ENCODE measurements at places on chromosomes 13 and 19. TPM values are rescaled to one million over a fixed set of nuclear protein-coding genes. Genes with fewer than 3 reads are reported as not detected.
A peak's percentile ranks its signal among the peaks of the same experiment; 100 is the strongest.

MAB21L1 gene
- total RNA-seq = 0.32 TPM

- no peak for DNase-seq
These were observed 500 bp downstream of the AP3D1 start for GRCh38 chr19:2150794-2151338.

DNA sequence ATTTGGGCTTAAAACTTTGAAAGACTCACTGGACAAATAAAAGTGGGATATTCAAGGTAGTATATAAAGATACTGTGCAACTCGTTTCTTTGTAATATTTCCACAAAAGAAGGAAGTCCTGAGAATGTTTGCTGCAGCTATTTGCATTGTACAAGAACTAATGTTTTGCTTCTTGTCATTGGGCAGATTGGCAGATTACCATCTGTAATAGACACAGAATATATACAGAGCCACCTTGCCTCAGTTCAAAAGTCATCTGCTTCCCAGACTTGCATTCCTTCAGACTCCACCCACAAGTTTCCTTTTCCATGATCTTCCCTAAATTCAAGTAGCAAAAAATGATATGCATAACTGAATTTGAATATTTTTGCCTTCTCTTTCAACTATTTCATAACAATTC, 145.1 kb downstream of the EFNB2 start:
- no peak for DNase-seq

DNA sequence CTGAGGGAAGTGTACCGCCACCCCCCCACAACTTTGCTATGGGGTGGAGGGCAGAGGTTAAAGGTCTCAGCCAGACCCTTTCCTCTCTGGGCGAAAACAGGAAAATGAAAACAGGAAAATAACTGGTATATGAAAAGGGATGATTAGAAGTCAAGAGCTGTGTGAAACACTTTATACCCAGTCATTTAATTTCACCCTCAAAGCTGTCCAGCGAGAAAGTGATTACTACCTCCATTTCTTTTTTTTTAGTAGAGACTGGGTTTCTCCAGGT, 575 bp upstream of the PHLDB3 start:
- no peak for DNase-seq

- DNase-seq = no peak
These were observed 23.9 kb upstream of the URAD start for GRCh38 chr13:28012383-28012782.

GRCh38 chr19:44767295-44768180, 10.2 kb upstream of the CBLC start:
- DNase-seq = no peak

NANOS3 gene
- not detected for total RNA-seq

DNA sequence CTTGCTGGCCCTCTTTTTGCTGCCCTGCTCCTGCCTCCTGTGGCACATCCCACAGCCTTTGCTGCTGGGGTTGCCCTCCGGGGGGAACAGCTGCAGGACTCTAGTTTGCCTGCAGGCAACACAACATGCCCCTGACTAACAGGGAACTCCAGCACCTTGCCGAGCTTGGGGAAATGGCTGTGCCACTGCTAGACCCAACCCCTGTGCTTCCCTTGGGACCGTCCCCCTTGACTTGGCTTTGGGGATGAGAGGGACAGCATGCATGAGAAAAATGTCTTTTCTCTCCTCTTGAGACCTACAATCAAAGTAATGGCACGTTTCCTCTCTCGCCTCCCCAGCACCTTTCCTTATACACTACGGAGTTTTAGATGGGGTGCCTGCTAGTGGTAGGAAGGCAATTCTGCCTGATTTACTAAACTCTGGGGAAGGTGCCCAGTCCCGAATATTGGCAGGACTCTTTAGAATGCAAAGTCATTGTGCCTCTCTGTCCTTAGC, 12.4 kb upstream of the VWA8 start:
- DNase-seq = no peak

SMIM24 gene
- total RNA-seq = not detected

DNA sequence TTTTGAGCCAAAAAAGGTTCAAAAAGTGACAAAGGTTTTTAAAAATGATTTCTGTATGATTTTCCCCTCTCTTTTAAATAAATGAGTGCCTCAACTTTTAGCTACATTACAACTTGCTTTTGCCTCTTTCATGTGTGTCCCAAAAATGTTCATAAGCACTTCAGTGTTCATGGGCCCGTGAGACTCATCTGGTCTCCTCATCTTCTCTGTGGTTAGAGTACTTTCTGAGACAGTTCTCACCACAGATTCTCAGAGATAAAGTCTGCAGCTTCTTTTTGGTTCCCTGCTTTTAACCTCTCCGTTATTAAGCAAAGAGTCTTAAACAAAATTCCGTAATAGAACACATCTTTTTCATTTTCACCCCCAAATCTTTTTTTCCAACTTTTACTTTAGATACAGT, 156.9 kb downstream of the DLEU7 start:
- DNase-seq = no peak

DNA sequence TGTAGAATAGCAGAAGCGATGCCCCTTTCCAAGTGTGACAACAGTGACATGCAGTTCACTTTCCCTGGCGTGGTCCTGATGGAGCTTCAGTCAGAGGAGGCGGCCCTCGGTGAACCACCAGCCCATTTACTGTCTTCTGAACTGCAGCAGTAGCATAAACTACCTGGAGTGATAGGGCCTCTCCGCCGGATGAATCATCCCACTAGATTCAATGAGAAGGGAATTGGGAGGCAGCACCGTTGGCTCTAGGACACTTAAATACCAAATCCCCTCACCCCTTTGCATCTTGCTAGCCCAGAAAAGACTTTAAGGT, 112.8 kb upstream of the GPR12 start:
- no peak for DNase-seq

GRCh38 chr13:113818700-113819295, 45.1 kb downstream of the GAS6 start:
- no peak for DNase-seq

DNA sequence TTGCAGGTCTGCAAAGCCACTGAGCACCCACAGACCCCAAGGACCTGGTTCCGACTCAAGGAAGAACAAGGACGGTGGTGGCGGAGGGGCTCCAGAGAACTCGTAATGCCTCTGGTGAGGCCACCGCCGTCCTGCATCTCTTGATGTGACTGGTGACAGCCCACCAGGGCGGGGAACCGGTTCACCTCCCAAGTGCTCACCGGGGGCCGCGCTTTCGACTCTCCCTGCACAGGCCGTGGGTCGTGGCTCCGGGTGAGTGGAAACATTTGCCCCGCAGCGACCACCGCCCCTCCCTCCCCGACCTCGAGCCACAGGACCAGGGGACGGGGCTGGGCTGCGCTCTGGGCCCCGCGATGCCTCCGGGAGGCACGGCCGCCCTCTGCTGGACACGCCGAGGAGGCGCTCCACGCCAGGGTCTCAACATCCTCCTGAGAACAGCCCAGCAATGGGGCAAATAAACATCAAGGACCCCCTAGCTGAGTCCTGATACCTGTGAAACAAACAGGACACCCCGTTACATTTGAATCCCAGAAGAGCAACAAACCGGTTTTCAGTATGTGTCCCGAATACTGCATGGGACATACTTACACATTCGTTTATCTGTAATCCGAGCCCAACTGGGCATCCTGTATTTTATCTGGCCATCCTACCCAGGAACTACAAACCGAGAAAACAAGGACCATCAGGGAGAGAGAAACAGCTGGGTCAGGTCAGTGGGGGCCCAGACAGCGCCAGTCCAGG, 3.9 kb upstream of the PLPP2 start:
- DNase-seq = no peak

GRCh38 chr19:2809387-2810140, 10.1 kb upstream of the ZNF554 start:
- no peak for DNase-seq

DNA sequence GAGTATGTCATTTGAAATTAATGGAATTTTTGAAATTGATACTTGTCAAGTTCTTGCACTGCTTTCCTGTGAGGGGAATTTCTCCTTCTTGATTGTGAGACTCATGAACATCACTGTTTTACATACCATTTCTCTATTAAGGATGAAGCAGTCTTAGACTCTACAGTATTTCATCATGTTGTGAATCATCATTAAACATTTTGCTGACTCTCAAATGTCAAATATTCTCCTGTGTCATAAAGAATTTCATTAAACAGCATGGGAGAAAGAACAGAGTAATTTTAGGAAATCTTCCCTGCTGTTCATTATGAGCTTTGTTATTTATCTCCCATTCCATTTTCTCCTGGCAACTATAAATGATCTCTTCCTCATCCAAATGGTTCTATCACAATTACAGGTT, 729.0 kb downstream of the PCDH9 start:
- peak; percentile 35 for DNase-seq

GRCh38 chr13:108154421-108154858, 60.9 kb downstream of the LIG4 start:
- DNase-seq = no peak

TJP3 gene
- not detected for total RNA-seq

DNA sequence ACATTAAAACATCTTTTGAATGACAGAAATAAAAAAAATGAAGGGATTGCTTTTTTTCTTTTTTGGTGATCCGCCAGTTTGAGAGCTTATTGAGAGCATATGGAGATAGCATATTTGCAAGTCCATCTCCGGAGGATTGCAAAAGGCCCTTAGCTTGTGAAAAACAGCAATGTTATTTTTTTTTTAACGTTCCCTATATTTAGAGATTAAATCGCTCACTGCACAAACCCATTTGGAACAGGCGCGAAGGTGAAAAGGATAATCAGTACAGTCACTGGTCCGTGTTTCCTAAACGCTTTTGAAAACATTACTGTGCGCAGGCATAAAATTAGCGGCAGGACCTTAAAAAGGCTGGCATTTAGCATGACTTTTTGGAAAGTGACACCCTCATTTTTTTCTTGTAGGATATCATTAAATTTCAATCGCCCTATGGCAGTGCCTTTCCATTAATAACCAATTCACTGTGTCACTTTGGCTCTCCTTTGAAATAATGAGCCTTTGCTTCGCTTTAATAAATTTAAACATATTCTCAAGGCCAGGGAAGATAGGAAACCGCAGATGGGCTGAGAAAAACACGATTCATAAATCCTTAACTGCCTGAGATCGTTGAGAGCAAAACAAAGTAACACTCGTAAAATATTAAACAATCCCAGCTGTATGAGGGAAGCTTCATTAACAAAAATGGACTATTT, 342.2 kb downstream of the DACH1 start:
- DNase-seq = peak; percentile 86

- DNase-seq = peak; percentile 74
These were observed 62.6 kb downstream of the KDM4B start for GRCh38 chr19:5031231-5032100.

GRCh38 chr19:54201172-54201701, 579 bp downstream of the RPS9 start:
- DNase-seq = no peak

DNA sequence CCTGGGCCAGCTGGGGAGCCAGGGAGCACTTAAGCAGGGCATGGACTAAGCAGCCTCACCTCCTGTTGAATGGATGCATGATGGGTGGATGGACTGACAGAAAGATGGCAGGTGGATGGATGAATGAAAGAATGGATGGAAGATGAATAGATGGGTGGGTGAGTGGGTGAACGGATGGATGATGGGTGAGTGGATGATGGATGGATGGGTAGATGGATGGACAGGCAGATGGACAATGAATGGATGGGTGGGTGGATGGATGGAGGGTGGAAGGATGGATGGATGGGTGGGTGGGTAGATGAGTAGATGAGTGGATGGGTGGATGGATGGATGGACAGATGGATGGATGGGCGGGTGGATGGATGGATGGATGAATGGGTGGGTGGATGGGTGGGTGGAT, 18.7 kb downstream of the SHC2 start:
- no peak for DNase-seq

DNA sequence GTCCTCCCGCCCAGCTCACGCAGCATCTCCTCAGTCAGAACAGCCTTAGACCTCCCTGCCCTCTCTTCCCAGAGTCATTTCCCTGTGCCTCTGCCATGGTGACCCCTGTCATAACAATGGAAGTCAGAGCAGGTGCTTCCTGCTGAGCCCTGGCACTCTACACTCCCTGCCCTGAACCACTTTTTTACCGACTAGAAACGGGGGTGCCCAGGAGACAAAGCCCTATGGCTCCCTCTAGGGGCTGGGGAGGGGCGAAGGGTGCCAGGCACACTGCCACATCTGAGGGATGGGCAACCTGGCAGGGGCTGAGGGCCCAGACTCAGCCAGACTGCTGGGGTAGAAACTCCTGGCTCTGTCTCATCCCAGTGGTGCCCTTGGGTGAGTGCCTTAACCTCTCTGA, 16.4 kb downstream of the ZNF574 start:
- DNase-seq = no peak

GRCh38 chr13:34428911-34429310, 513.2 kb upstream of the NBEA start:
- no peak for DNase-seq

DNA sequence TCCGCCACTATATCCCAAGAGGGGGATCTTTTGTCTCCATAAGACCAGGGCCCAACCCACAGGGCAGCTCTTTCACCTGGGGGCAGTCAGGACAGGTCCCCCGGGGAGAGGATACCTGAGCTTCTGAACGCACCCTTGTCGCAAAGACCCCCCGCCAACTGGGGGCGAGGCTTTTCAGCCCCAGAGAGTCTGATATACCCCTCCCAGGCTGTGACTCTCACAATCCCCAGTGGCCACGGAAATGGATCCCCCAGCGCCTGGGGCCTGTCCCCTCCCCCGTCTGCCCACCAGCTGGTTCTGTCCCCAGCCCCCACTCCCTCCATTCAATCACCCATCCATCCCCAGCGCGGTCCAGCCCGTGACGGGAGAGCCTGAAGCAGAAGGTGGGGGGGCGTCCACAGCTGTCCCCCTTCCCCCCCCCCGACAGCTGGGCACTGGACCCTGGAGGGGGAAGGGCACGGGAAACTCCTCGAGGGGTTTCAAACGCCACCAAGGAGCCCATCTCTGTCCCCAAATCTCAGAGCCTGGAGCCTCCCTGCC, 823 bp downstream of the DOCK6 start:
- no peak for DNase-seq

DNA sequence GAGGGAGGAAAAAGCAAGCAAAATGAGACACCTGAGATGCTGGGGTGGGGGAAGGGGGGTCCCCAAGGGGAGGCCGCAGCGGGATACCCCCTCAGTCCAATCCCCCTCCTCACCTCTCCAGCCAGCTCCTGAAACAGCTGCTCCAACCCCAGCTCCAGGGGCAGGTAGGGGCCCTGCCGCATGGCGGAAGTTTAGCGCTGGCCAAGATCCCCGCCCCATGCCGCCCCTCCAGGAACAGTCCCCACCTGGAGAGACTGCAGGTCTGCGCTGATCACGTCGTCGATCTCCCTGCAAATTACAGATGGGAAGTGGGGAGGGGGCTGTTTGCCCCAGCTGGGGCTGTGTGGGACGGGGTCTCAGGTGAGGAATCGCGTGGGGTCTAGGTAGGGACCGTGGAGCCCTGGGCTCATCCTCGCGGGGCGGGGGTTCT, 9.0 kb downstream of the CAPN12 start:
- DNase-seq = no peak

ARRDC5 gene
- 0.32 TPM for total RNA-seq

SCGB2B2 gene
- total RNA-seq = under 0.01 TPM

FCGBP gene
- total RNA-seq = under 0.01 TPM

Measured in fibroblast of villous mesenchyme (primary cell).